ENCODE measurements at places on chromosomes 13 and 19.

- DNase-seq: no peak
Measured at GRCh38 chr19:33462112-33462791, 59.3 kb downstream of the PEPD start.

- DNase-seq: no peak
Measured at GRCh38 chr19:45646345-45646698, 7.1 kb upstream of the EML2 start.

- DNase-seq: no peak
Measured at GRCh38 chr19:48540110-48540509, 11.9 kb upstream of the SULT2B1 start.

DNA sequence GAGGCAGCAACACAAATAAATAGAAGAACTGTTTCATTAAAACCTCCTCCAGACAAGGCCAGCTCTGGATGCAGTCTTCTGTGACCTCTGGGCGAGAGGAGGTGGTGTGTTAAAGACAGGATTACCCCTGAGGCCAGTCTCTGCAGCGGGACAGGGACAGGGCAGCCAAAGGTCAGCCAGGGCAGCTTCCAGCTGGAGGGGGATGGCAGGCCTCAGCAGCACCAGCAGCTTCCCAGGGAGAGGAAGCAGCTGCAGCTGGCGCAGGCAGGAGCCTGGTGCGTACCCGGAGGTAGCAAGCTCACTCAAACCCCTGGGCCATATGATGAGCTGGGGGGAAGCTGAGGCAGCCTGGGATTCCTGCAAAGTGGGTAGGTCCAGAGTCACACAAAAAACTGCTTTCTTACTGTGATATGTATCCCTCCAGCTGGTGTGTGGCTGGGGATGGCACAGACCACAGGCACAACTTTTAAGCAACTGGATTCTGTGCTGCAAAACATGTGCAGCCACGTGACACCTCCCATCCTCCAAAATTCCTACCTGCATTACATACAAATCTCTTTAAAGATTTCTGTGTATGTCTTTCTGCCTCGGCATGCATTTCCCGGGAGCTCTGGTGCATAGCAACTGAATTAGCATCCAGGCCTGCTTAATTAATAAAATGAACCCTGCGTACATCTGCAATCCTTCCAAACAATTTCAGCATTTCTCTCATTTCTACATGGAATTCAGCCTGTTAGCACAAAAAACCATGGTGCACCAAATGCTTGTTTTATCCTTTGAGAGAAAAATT lies 238.3 kb upstream of the MAB21L1 start:
- no peak for DNase-seq

DNA sequence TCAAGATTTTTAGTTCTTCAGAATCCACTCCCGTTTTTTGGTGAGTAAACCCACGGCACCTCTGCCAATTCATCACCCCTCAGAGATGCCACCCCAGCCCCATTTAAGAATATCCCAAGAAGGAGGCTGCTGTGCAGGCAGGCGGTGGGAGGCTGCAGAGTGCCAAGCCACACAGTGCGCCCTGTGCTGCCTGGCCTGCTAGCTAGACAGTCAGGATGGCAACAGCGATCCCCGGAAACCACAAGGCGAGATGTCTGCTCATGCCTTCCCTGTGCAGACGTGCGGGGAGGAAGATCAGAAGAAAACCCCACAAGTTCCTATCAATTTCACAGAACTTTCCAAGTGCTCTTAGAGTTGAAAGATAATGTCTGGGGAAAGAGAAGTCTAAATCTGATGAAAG lies 64.8 kb upstream of the GPR183 start:
- no peak for DNase-seq

GRCh38 chr19:33724021-33724720 lies 72.5 kb upstream of the KCTD15 start:
- DNase-seq: no peak

GRCh38 chr13:110413016-110413675 lies 106.1 kb downstream of the COL4A2 start:
- no peak for DNase-seq

- no peak for DNase-seq
Measured at GRCh38 chr13:43246382-43246781, 223.0 kb downstream of the DNAJC15 start.

DNA sequence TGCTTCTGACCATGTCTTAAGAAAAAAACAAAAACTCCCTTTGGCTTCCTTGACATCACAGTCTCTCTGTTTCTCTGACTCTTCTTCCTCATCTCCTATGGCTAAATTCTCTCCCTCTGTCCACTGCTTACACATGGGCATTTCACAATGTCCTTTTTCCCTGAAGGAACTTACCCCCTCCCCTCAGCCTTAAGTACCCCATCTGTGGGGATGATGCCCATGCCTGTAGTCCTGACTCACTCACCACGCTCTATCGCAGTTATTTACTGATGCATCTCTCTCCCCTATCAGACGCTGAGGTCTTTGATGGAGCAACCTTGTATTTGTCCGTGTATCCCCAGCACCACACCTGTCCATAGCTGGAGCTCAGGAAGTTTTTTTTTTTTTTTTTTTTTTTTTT lies 32.4 kb downstream of the ACTN4 start:
- no peak for DNase-seq
